Hepatocyte (in vitro differentiated cells): ENCODE measurements at places on chromosomes 3 and 15. TPM values are rescaled to one million over a fixed set of nuclear protein-coding genes. Genes with fewer than 3 reads are reported as not detected.
A peak's percentile ranks its signal among the peaks of the same experiment; 100 is the strongest.

DNA sequence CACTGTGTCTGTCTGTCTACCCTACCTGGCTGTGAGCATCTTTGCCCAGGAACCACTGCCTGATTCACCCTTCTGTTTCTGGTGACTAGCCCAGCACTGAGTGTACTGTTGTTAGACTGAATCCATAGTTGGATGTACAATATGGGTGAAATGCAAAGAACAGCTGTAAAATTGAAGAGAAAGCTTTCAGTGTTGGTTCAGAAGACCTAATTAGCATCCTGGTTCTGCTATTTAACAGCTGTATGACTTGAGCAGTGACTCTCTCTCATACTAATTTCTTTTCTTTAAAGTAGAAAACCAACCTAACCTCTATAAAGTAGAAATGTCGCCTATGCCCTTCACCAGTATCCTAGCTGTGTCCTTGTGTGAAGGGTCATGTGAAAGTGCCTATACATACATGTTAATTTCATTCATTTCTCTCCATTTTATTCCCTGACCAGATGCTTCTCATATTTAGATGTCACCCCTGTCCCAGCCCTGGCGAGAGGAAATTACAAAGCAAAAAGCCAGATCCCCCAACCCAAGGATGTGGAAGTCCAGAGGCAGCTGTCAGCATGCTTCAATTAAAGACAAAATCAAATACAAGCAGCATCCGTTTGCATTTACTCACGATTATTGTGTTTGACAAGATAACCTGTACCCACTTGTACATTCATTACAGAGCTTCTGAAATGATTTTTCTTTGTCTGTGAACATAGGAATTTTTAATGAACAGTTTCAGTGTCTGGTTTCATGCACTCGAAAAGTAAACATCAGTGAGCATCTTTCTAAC is 305.7 kb upstream of the ICE2 start:
- no peaks in the 10 kb centered on the region for H3K27me3 ChIP-seq
- no peak overlapping the region for H3K27ac ChIP-seq

GRCh38 chr3:115687721-115688120 is 64.4 kb downstream of the GAP43 start:
- H3K36me3 ChIP-seq = no peaks in the 10 kb centered on the region
- H3K4me3 ChIP-seq = no peak overlapping the region
- DNase-seq = no peak
- H3K27me3 ChIP-seq = no peaks in the 10 kb centered on the region
- H3K4me1 ChIP-seq = no peaks in the 10 kb centered on the region
- H3K27ac ChIP-seq = no peak overlapping the region

GRCh38 chr3:32452009-32452408 is 50.6 kb downstream of the CMTM6 start:
- no peak overlapping the region for H3K27ac ChIP-seq
- no peaks in the 10 kb centered on the region for H3K4me1 ChIP-seq
- no peak overlapping the region for H3K4me3 ChIP-seq
- no peaks in the 10 kb centered on the region for H3K36me3 ChIP-seq
- no peak for DNase-seq
- H3K27me3 ChIP-seq = no peaks in the 10 kb centered on the region

GRCh38 chr3:53223541-53223966 is 32.3 kb downstream of the TKT start:
- H3K4me1 ChIP-seq = no peaks in the 10 kb centered on the region
- H3K27me3 ChIP-seq = no peaks in the 10 kb centered on the region
- H3K4me3 ChIP-seq = no peak overlapping the region
- no peak overlapping the region for H3K27ac ChIP-seq

GRCh38 chr15:87764461-87765240 is 491.9 kb downstream of the NTRK3 start:
- no peaks in the 10 kb centered on the region for H3K36me3 ChIP-seq
- H3K27ac ChIP-seq = no peak overlapping the region
- H3K4me1 ChIP-seq = no peaks in the 10 kb centered on the region

GPR156 gene
- 0.27 and 0.52 TPM in 2 replicates for total RNA-seq

GRCh38 chr3:72041511-72041910 is 256.6 kb upstream of the PROK2 start:
- no peak overlapping the region for H3K27ac ChIP-seq
- no peak overlapping the region for H3K4me3 ChIP-seq
- no peaks in the 10 kb centered on the region for H3K4me1 ChIP-seq

GRCh38 chr15:89460048-89460447 is 36.3 kb downstream of the RHCG start:
- DNase-seq = no peak
- no peaks in the 10 kb centered on the region for H3K27me3 ChIP-seq
- H3K4me3 ChIP-seq = no peak overlapping the region
- H3K4me1 ChIP-seq = no peaks in the 10 kb centered on the region

- no peaks in the 10 kb centered on the region for H3K36me3 ChIP-seq
- no peak overlapping the region for H3K4me3 ChIP-seq
- peaks cover 12% of the 10 kb centered on the region for H3K4me1 ChIP-seq
- H3K27ac ChIP-seq = no peak overlapping the region
- H3K27me3 ChIP-seq = no peaks in the 10 kb centered on the region
Measured at GRCh38 chr3:45603226-45603625, 8.7 kb downstream of the LIMD1 start.

GPX1 gene
- total RNA-seq = 186 and 205 TPM in 2 replicates

- no peak overlapping the region for H3K27ac ChIP-seq
- no peaks in the 10 kb centered on the region for H3K36me3 ChIP-seq
- H3K4me3 ChIP-seq = no peak overlapping the region
- DNase-seq = no peak
- H3K27me3 ChIP-seq = no peaks in the 10 kb centered on the region
Measured at GRCh38 chr3:77160931-77161497, 121.1 kb downstream of the ROBO2 start.

DNA sequence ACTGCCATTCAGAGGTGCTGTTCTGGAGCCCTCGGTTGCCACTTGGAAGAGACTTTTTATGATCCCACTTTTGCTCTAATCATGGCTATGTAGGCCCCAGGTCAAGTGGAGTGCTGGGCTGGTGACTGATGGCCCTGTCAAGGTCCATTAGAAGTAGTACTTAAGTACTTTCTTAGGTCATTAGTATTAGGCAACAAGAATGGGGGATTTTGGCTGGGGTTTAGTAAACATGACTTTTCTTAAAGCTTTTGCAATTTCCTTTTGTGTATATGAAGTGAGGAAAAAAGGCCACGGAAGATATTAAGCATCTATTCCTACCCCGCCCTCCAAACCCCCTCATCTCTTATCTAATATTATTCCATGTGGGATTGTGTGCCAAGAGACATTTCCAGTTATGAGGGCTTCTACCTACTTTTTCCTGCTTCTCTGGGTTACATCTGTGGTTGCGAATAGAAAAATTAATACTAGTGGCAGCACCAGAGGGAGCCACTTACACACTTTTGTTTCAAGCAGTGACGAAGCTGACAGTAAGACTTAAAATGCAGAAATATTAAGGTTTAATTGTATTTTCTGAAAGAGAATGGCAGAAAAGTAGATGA is 13.9 kb downstream of the NLGN1 start:
- no peaks in the 10 kb centered on the region for H3K27me3 ChIP-seq
- no peak overlapping the region for H3K4me3 ChIP-seq
- no peak overlapping the region for H3K27ac ChIP-seq
- DNase-seq = peak; percentile 60
- peaks cover 5% of the 10 kb centered on the region for H3K4me1 ChIP-seq

DNA sequence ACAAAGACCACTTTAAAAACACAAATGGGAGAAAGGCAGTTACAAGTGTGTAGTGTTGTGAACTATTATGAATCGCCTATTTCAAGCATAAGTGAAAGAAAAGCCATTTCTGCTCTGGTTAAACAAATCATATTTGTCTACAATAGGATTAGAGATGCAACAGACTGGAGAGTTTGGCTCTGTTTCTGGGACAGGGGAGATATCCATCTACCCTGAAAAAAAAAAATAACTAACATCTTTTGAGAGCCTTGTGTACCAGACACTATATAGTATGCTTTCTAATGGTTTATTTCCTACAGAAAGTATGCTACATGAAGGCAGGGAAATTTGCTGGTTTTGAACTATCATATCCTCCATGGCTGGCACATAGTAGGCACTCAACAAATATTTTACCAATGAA is 106.7 kb upstream of the FHIT start:
- H3K4me3 ChIP-seq = no peak overlapping the region
- H3K27ac ChIP-seq = no peak overlapping the region
- H3K36me3 ChIP-seq = no peaks in the 10 kb centered on the region
- no peaks in the 10 kb centered on the region for H3K4me1 ChIP-seq

FGF7 gene
- 13.0 and 18.9 TPM in 2 replicates for total RNA-seq
